ENCODE measurements at places on chromosomes 3 and 15. TPM values are rescaled to one million over a fixed set of nuclear protein-coding genes. Genes with fewer than 3 reads are reported as not detected.

DNA sequence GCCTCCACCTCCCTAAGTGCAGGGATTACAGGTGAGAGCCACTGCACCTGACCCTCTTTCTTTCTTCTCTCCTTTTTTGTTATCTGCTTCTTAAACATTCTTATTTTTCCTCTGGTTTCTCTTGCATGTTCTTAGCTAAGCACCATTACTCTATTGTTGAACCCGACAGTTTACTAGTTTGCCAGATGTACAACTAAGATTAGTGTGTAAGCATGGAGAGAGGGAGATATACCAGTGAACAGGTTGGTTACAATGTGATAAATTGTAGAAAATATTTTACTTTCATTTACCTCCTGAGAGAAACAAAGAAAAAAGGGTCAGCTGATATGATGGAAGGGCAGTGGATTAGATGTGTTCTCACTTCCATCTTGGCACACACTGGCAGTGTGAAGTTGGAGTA, 4.9 kb downstream of the HAUS2 start:
- no peaks in the 10 kb centered on the region for H3K27me3 ChIP-seq
- no peak for DNase-seq
- no peak overlapping the region for H3K27ac ChIP-seq
- H3K4me3 ChIP-seq: no peak overlapping the region
- H3K4me1 ChIP-seq: no peaks in the 10 kb centered on the region

DNA sequence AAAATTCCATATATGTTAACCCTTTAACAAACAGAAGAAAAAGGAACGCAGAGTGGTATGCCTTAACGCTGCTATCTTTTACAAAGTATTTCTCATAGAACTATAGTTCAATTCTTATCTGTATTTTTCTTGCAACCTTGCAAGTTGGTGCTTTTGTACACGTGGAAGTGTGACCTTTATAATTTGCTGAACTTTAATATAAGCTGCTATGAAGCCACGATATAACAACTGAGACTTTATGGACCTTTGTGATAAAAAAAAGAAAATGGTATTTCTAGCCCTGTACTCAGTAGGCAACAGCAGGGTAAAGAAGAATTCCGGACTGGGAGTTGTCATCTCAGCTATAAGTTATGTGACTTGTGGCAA, 6.3 kb upstream of the TFG start:
- no peak overlapping the region for H3K27ac ChIP-seq
- H3K36me3 ChIP-seq: no peaks in the 10 kb centered on the region
- peaks cover 4% of the 10 kb centered on the region for H3K27me3 ChIP-seq
- H3K4me3 ChIP-seq: no peak overlapping the region
- H3K4me1 ChIP-seq: no peaks in the 10 kb centered on the region

DNA sequence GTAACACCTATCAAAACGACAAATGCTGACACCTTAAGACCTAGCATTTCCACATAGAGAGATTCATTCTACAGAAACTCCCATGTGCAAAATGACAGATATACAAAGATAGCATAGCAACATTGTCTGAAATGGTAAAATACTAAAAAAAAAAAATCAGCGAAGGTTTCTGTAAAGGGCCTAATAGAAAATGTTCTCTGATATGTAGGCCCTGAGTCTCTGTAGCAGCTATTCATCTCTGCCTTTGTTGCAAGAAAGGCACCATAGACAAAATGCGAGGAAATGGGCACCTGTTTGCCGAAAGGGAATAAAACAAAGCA, 631 bp upstream of the MFGE8 start:
- DNase-seq: no peak
- peaks cover 8% of the 10 kb centered on the region for H3K4me1 ChIP-seq
- H3K36me3 ChIP-seq: peaks cover 34% of the 10 kb centered on the region
- no peaks in the 10 kb centered on the region for H3K27me3 ChIP-seq
- no peak overlapping the region for H3K27ac ChIP-seq

DNA sequence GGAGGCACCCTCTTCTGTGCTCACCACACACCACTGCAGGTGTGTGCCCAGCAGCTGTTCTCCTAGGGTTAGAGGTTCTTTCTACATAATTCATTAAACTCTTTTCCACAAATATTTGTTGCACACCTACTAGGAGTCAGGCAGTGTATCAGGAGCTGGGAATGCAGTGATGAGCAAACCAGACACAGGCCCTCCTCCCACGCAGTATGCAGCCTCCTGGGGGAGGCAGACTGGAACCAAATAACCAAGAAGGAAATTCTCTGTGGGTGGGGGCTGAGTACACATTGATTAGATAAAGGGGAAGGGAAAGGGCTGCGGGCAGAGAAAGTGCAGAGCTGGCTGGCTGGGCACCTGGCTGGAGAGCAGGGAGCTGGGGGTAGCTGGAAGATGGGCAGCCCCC, 18.5 kb upstream of the C3orf22 start:
- DNase-seq: no peak
- no peaks in the 10 kb centered on the region for H3K36me3 ChIP-seq
- H3K4me3 ChIP-seq: no peak overlapping the region
- no peaks in the 10 kb centered on the region for H3K27me3 ChIP-seq
- H3K4me1 ChIP-seq: no peaks in the 10 kb centered on the region

- no peak overlapping the region for H3K27ac ChIP-seq
- peaks cover 9% of the 10 kb centered on the region for H3K4me1 ChIP-seq
- H3K27me3 ChIP-seq: no peaks in the 10 kb centered on the region
Measured at GRCh38 chr3:141394560-141394959, 26.3 kb downstream of the ZBTB38 start.

GRCh38 chr15:70100474-70101341, 3.0 kb upstream of the TLE3 start:
- H3K27me3 ChIP-seq: no peaks in the 10 kb centered on the region
- H3K27ac ChIP-seq: no peak overlapping the region
- H3K4me1 ChIP-seq: no peaks in the 10 kb centered on the region
- peak overlapping the region; percentile 92 for H3K4me3 ChIP-seq
- peak; percentile 54 for DNase-seq

DNA sequence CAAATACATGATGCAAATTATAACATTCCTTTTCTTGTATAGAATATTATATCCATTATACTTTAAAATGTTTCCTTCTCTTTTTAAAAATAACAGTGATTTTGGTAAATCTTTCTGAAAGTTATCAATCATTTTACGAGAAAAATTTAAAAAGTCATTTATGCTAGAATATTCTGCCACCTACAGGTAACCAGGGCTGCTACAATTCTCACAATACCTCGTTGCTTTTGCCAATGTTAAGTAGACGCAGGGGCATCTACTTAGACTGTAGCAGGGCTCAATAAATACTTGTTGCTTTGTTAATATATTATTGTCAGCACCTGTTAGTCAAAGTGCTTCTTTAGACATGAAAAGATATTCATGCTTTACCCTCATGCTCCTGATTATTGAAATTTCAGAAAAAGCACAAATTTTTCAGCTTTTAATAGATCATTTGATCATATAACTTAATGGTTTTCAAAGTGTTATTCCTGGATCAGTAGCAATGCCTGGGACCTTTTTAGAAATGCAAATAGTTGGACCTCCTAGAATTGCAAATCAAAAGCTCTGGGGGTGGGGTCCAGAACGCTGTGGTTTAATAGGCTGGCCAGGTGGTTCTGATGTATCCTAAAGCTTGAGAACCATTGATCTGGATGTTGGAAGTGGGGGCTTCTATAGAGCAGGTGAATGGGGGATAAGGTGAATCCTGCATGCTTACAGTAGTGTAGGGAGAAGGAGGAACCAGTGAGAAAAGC, 223.6 kb upstream of the PDZRN3 start:
- H3K27me3 ChIP-seq: no peaks in the 10 kb centered on the region
- no peaks in the 10 kb centered on the region for H3K36me3 ChIP-seq
- H3K27ac ChIP-seq: no peak overlapping the region
- no peak overlapping the region for H3K4me3 ChIP-seq
- H3K4me1 ChIP-seq: no peaks in the 10 kb centered on the region
- DNase-seq: no peak

- H3K27me3 ChIP-seq: no peaks in the 10 kb centered on the region
- no peaks in the 10 kb centered on the region for H3K36me3 ChIP-seq
- DNase-seq: no peak
- no peak overlapping the region for H3K4me3 ChIP-seq
Measured at GRCh38 chr3:116877968-116878367, 168.4 kb downstream of the TUSC7 start.

GRCh38 chr3:149095487-149095886, 9.2 kb upstream of the HLTF start:
- no peak overlapping the region for H3K27ac ChIP-seq
- no peak for DNase-seq
- H3K36me3 ChIP-seq: peaks cover 8% of the 10 kb centered on the region

GRCh38 chr3:60746695-60747416, 504.4 kb downstream of the FHIT start:
- H3K27me3 ChIP-seq: peaks cover 1% of the 10 kb centered on the region
- DNase-seq: no peak
- H3K4me3 ChIP-seq: no peak overlapping the region

GRCh38 chr3:71537211-71537611, 46.3 kb downstream of the FOXP1 start:
- H3K4me1 ChIP-seq: peaks cover 3% of the 10 kb centered on the region
- H3K4me3 ChIP-seq: no peak overlapping the region
- no peak for DNase-seq
- no peaks in the 10 kb centered on the region for H3K27me3 ChIP-seq

DNA sequence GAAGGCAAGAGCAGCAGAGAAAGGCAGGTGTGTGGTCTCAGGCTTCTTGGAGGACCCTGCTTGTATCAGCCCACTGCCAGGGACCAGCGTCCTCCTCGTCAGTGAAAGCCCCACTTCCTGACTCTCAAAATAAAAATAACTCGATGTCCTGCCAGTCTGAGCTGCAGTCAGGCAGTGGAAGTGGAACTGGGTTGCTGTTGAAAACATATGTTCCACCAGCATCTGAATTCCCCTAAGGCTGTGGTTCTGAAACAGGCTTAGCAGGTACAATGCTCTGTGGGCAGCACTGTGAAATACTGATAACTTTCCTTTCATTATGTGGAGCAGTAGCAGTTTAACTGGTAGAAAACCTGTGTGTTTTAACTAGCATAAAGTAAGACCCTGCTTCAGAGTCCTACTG, 121.6 kb upstream of the EIF1B start:
- no peaks in the 10 kb centered on the region for H3K4me1 ChIP-seq
- H3K27ac ChIP-seq: no peak overlapping the region
- DNase-seq: no peak
- H3K4me3 ChIP-seq: no peak overlapping the region
- no peaks in the 10 kb centered on the region for H3K36me3 ChIP-seq

The COL6A6 gene
- total RNA-seq: 0.07 TPM

The SPTSSB gene
- total RNA-seq: 1.4 TPM

The NMB gene
- 12.4 TPM for total RNA-seq

The CHAC1 gene
- total RNA-seq: 47.2 TPM

The GOLGA6D gene
- total RNA-seq: 0.37 TPM

The IQCF5 gene
- not detected for total RNA-seq

The ABI3BP gene
- 0.28 TPM for total RNA-seq

The PDZRN3 gene
- 5.5 TPM for total RNA-seq

The ITGA11 gene
- not detected for total RNA-seq
